Tongue (tissue), 3 donors: ENCODE measurements at places on chromosomes 3 and 15. TPM values are rescaled to one million over a fixed set of nuclear protein-coding genes. Genes with fewer than 3 reads are reported as not detected.
A peak's percentile ranks its signal among the peaks of the same experiment; 100 is the strongest.

GRCh38 chr3:187989575-187990153 lies 164.3 kb upstream of the LPP start:
- DNase-seq, result peak; percentile 65

DNA sequence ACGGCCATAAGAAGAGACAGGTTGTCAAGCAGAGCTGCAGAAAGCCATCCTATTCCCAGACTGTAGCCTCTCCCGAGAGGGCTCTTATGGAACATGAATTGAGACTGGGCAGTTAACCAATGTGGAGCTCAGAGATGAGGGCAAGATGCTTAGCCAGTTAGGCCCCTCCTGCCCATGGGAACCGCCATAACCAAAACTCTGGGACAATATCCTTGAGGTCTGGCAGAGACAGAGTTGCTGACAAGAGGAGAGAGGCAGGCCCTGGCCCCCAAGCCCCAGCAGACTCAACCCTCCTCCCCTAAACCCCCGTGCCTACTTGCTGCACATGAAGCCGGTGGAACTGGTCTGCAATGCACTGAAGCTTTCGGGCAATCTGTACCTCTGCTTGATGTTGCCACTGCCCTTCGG lies 4.8 kb downstream of the BMF start:
- DNase-seq, result no peak

GRCh38 chr3:128466840-128467541 lies at the start of gene DNAJB8:
DNAJB8 (minus strand) TSS chr3:128466890; CDS start chr3:128463245, 3,645 bp downstream.
- DNase-seq, result no peak

DNA sequence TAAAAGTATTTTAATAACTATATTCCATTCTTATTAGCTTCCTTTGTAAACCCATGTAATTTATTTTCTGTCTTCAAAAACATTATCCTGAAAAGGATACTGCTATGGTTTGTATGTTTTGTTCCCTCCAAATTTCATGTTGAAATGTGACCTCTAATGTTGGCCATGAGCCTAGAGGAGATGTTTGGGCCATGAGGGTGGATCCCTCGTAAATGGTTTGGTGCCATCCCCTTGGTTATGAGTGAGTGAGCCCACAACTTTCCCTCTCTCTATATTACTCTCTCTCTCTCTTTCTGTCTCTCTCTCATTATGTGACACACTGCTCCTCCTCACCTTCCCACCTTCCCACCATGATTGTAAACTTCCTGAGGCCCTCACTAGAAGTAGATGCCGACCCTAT lies 357.7 kb downstream of the MFSD1 start:
- no peak for DNase-seq

DNA sequence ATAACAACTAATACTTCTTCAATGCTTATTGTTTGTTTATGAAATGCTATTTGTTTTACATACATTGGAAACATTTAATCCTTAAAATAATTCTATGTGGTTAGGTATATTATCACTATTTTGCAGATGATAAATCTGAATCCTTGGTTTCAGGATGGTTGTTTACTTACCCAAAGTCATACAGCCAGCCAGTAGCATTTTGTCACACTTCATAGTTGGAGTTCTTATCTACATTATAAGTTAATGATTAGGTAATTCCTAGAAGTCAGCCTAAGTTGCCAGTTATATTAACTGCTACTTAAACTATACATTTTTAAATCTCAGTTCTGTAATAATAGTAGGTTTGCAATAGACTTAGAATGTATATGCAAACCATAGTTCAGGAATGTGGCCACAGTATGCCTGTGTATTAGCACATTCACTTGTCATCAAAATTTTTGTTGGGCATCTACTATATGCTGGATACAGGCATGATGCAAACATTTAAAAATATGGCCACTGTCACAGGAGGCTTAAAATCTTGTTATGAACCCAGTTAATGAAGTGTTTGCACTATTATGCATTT lies 187.9 kb downstream of the UBE2E2 start:
- DNase-seq, result no peak

DNA sequence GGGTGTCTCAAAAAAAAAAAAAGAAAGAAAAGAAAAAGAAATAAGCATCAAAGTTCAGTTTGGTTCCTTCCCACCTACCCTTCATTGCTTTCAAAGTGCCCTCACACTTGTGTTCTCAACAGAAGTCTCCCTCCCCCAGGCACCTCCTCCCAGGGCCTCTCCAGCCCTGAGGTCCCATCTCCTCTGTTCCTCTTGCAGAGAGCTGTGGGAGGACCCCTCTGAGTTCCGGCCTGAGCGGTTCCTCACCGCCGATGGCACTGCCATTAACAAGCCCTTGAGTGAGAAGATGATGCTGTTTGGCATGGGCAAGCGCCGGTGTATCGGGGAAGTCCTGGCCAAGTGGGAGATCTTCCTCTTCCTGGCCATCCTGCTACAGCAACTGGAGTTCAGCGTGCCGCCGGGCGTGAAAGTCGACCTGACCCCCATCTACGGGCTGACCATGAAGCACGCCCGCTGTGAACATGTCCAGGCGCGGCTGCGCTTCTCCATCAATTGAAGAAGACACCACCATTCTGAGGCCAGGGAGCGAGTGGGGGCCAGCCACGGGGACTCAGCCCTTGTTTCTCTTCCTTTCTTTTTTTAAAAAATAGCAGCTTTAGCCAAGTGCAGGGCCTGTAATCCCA lies 6.1 kb downstream of the CYP1A2 start:
- no peak for DNase-seq

GRCh38 chr3:17749705-17750293 lies 7.4 kb upstream of the TBC1D5 start:
- DNase-seq, result no peak

DNA sequence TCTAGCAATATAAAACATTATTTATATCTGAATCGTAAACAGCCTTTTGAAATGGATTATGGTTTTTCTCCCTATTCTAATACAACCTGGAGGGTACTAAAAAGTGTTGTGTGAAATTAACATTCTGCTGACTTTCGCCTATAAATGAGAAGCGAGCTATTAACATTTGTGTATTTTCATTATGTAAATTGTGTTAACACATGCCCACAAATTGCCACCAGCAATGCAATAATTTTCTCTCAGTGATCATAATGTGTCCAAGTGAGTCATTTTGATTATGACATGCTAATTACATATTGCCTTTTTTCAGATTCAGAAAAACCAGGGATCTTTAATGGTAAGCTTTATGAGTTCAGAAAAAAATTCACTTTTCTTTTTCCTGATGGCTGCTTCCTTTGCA lies 77.4 kb upstream of the SKOR1 start:
- DNase-seq, result no peak

GRCh38 chr3:30747771-30748281 lies 141.4 kb downstream of the TGFBR2 start:
- peak; percentile 62 for DNase-seq

- DNase-seq, result no peak
These were observed 534.5 kb upstream of the KCNMB2 start for GRCh38 chr3:178001670-178002101.

- no peak for DNase-seq
These were observed 292.0 kb downstream of the PLCL2 start for GRCh38 chr3:17176757-17177156.

GRCh38 chr3:197590313-197590962 lies 34.7 kb upstream of the BDH1 start:
- no peak for DNase-seq

GRCh38 chr3:9224490-9224889 lies 25.0 kb downstream of the SRGAP3 start:
- DNase-seq, result no peak

GRCh38 chr3:32136703-32137102 lies 30.3 kb downstream of the GPD1L start:
- DNase-seq, result no peak

GRCh38 chr3:119257654-119258410 lies 17.2 kb upstream of the B4GALT4 start:
- DNase-seq, result peak; percentile 14

DNA sequence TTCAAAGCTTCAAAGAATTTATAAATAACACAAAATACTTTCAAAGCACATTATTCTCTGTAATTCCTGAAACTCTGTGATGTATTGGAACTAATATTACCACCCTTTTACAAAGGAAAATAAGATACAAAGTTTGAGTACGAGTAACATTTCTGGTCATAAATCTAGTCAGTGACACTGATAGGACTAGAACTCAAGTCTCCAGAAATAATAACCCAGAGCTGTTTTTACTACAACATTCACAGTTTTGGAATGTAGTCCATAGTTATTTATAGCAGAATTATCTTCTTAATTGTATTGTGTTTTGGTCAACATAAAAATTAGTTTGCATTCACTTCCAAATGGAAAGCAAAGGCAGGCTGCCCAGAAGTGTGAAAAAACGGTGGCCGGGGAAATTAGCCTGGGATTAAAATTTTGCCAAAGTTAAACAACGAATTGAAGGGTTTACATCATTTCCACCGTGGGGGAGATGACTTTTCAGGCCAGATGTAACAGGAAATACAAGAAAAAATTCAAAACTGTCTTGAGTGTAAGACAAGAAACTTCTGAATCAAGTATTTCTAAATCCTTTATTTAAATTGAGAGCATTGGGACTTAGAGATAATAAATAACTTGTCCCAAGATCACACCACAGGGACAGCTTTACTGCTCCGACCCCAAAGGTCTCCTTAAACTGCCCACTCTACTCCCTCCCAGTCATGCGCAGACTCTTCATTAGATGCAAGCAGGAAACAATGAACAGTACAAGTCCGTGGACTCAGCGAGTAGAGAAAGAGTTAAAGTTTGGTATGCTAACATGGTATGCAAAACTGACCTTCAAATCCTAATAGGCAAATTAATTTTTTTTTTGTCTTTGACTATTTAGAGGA lies 74.3 kb upstream of the VGLL4 start:
- DNase-seq, result peak; percentile 55

DNA sequence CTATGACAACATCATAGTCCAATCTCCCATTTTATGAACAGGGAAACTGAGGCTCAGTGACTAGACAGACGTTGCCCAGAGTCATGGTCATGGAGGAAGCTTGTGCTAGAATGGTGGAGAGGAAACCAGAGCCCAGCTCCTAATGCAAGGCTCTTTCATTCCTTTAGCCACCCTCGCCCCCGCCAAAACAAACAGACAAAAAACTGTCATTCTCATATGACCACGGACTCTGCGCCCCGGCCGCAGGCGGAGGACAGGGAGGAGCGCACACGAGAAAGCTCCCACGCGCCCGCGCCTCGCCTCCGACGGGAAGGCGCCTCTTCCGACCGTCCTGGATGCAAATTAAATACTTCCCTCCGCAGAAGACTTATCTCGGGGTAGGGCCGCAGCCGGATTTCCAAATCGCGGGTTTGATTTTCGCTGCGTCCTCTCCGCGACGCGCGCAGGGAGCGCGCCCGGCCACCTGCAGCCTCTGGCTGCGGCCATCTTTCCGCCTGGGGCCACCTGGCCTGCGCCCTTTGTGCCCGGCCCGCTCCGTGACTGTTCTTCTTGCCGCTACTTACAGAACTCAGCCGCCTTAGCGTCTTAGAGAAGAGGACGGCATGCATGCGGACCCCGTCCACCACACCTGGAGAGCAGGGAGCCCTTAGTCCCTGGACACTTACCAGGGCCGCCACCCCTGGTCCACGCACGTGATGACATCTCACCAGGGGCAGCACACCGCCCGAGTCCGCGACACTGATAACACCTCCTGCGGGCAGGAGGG lies 670 bp upstream of the ATP13A3 start:
- peak; percentile 54 for DNase-seq

The DGKG gene
- 2.2 TPM for total RNA-seq

The SPSB4 gene
- total RNA-seq, result 18.7 TPM

The MUSTN1 gene
- 45.2 TPM for total RNA-seq

The MAGEL2 gene
- total RNA-seq, result 6.4 TPM

The SSUH2 gene
- 2.2 TPM for total RNA-seq

The TMEM40 gene
- total RNA-seq, result 7.6 TPM

The MED12L gene
- total RNA-seq, result 8.5 TPM
